ENCODE measurements at places on chromosomes 6 and 20. TPM values are rescaled to one million over a fixed set of nuclear protein-coding genes. Genes with fewer than 3 reads are reported as not detected.

The ZNF451 gene
- 22.7 TPM for total RNA-seq

The ENPP1 gene
- 0.42 TPM for total RNA-seq

The MRAP2 gene
- total RNA-seq: 0.46 TPM

The FAM209B gene
- 0.49 TPM for total RNA-seq

The ELOVL4 gene
- total RNA-seq: 8.8 TPM

The MPIG6B gene
- 0.49 TPM for total RNA-seq

The TPX2 gene
- 62.2 TPM for total RNA-seq

The MOCS1 gene
- total RNA-seq: 3.4 TPM

The PRL gene
- total RNA-seq: not detected

The SLA2 gene
- total RNA-seq: not detected

The PRELID3B gene
- 61.7 TPM for total RNA-seq

The KAT14 gene
- total RNA-seq: 11.2 TPM

The STMND1 gene
- total RNA-seq: not detected
